ENCODE measurements at places on chromosomes 6 and 20.

GRCh38 chr6:148523551-148523950, 180.9 kb downstream of the SASH1 start:
- no peak for DNase-seq

DNA sequence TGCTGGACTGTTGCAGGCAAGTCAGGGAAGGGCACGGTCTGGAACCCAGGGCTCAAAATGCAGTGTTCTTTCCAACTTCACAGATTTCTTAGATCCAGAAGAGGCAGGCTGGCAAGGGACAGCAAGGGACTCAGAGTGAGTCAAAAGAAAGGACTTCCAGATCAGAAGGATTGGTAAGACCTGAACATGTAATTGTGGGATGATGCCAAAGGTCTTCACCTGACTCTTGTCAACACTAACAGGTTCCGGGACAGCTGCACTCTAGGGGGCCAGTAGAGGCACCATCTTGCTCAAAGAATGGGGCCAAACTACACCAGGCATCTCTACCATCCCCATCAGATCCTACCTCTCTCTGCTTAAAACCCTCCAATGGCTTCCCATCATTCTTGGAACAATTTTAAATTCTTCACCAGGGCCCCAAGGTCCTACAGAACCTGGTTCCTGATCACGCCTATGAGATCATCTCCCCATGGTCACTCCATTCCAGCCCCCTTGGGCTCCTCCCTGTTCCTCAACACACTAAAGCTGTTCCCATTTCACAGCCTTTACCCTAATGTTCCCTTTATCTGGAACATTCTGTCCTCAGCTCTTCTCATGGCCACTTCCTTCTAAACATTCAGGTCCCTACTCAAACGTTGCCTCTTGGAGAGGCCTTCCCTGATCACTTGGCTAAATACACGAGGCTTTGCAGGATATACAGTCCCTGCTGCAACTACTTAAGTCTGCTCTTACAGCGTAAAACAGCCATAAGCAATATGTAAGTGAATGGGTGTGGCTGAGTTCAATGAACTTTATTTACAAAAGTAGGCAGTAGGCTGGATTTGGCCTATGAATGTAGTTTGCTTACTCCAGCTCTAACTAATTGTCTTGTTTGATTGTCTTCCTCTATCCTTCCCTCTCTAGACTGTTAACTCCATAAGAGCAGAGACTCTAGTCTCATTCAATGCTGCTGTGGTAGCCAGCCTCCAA, 29.6 kb upstream of the TTPAL start:
- no peak for DNase-seq

GRCh38 chr6:143528164-143528811, 16.8 kb upstream of the FUCA2 start:
- no peak for DNase-seq

DNA sequence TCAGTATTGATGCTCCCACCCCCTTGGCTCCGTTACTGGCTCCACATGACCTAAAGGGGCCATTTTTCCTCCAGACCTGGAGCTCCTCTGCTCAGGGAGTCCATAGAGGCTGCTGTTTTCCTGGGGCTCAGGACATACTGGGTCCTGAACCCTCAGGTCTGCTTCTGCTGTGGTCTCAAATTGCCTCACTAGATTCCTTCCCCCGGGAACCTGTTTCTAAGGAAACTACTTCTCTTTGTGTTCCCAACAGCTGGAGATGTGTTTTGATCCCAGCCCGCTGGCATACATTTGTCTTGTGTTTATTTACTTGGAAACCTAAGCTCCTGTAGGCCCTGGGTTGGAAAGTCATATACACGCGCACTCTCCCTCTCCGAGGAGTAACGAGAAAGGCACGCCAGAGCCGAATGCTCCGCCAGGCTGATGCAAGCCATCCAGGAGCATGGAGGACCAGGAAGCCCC, 222.8 kb downstream of the UST start:
- DNase-seq: peak; percentile 65

- no peak for DNase-seq
Measured at GRCh38 chr20:35870541-35871258, 83.6 kb downstream of the SCAND1 start.

- no peak for DNase-seq
Measured at GRCh38 chr6:41626917-41627316, 11.4 kb upstream of the MDFI start.

- DNase-seq: no peak
Measured at GRCh38 chr6:116605935-116606334, 10.3 kb upstream of the RSPH4A start.

DNA sequence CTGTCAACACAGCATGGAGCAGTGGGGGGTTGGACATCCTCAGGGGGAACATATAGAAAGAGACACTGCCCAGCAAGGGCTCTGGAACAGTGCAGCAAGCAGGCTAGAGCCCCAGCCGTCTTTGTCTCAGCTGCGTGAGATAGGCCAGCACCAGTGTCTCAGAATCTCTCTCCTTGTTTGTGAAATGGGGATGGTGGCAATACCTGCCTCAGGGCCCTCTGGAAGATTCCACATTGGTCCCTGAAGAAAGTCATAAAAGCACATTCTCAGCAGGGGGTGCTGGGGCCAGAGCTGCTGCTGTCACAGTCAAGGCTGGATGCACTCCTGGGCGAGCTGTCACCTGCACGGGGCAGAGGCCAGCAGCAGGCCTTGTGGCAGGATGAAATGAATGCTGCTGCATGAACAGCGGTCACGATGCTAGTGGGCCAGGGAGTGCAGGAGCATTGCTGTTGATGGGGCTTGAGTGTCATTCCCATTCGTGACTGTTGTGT, 121.7 kb downstream of the SYCP2 start:
- DNase-seq: no peak

- DNase-seq: no peak
Measured at GRCh38 chr6:26006086-26006939, 43.7 kb downstream of the TRIM38 start.

Measured in NCI-H2081 (cell line).